ENCODE measurements at places on chromosomes 7 and 10. TPM values are rescaled to one million over a fixed set of nuclear protein-coding genes. Genes with fewer than 3 reads are reported as not detected.

DNA sequence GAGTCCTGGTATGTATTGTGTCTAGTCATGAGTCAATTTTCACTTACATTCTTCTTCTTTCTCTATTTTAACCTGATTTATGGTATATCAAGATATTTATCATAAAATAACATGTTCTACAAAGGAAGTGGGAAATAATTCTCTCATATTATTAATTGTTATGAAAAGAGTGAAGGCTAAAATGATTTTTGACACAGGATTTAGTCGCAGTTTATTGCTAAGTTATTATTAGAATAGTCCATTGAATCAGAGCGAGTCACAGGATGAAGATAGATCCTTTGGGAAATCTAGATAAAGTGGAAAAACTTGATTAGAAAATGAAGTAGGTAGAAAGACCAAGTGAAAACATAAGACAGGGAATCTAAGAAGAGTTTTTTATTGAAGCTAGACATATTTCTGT is 184.3 kb upstream of the DGKB start:
- H3K27ac ChIP-seq = no peak overlapping the region
- H3K36me3 ChIP-seq = no peaks in the 10 kb centered on the region
- H3K4me1 ChIP-seq = no peaks in the 10 kb centered on the region
- DNase-seq = no peak
- no peaks in the 10 kb centered on the region for H3K27me3 ChIP-seq
- no peak overlapping the region for H3K4me3 ChIP-seq

- H3K4me3 ChIP-seq = no peak overlapping the region
- no peaks in the 10 kb centered on the region for H3K4me1 ChIP-seq
- no peak for DNase-seq
- H3K36me3 ChIP-seq = no peaks in the 10 kb centered on the region
Observed at GRCh38 chr7:122467661-122468449, 163.3 kb upstream of the FEZF1 start.

DNA sequence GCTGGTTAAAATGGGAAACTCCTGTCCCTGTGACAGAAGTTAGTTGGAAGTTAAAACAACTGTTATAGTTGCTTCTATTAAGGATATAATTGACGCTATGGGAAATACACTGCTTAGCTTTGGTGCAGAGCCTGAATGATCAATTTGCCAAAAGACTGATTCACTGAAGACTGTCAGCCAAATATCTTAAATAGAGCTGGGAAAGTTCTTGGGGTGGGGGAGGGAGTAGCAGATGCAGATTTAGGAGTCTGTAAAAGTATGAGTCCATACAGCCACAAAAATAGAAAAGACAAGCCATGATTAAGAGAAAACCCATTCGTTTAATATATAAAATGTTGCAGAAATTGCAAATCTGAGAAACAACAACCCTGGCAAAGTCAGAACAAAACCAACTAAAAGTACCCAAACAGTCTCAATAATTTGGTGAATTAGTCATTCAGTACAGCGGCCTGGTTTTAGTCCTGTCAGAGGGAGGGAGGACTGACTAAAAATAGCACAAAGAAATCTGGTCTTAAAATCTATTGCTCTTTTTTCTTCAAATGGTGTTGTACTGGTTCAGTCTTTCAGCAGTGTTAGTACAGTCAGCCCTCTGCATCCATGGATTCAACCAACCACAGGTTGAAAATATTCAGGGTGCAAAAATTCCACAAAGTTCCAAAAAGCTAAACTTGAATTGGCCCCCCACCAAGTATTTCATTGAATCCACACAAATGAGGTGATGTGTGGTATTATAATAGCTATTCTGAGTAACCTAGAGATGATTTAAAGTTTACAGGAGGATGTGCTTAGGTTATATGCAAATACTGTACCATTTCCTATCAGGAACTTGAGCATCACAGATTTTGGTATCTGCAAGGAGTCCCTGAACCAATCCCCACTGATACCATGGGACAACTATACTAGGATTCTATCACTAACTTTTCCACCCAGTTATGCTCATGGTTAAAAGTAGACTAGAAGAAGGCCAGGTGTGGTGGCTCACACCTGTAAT is 30.0 kb downstream of the STK17A start:
- H3K4me1 ChIP-seq = no peaks in the 10 kb centered on the region
- H3K4me3 ChIP-seq = no peak overlapping the region
- H3K27me3 ChIP-seq = no peaks in the 10 kb centered on the region
- no peak overlapping the region for H3K27ac ChIP-seq

KLF14 gene
- not detected for total RNA-seq

GRCh38 chr10:84138478-84139125 is 707 bp upstream of the GHITM start:
- H3K4me1 ChIP-seq = no peaks in the 10 kb centered on the region
- no peak for DNase-seq
- peaks cover 17% of the 10 kb centered on the region for H3K36me3 ChIP-seq
- H3K4me3 ChIP-seq = peak overlapping the region; percentile 80

DNA sequence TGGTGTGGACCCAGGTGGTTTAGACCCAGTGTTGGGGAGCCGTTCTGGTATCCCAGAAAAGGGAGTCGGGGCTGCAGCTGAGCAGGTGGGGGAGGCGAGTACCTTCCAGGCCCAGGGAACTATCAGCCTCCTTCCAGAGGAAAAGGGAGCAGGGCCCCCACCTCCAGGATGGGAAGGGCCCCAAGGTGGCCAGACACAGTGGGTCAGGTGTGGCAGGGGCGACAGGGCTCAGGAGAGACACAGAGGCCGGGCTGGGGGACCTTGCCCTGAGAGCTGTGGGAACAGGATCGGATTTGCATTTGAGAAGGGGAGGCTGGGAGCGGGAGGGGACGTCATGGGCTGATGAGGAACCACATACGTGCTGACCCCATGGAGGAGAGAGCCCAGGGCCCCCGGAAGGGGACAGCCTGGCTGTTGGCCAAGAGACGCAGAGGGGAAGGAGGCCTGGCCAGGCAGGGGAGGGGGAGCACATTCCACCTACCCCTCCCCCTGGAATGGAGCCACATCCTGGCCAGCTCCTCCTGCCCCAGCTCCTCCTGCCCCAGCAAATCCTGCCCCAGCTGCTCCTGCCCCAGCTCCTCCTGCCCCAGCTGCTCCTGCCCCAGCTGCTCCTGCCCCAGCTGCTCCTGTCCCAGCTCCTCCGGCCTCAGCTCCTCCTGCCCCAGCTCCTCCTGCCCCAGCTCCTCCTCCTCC is 9.7 kb upstream of the TTYH3 start:
- peak; percentile 91 for DNase-seq
- no peaks in the 10 kb centered on the region for H3K27me3 ChIP-seq
- H3K36me3 ChIP-seq = no peaks in the 10 kb centered on the region
- H3K4me3 ChIP-seq = no peak overlapping the region

GRCh38 chr10:11097686-11098085 is 80.0 kb downstream of the CELF2 start:
- H3K4me1 ChIP-seq = peaks cover 10% of the 10 kb centered on the region
- DNase-seq = no peak
- no peak overlapping the region for H3K4me3 ChIP-seq
- no peaks in the 10 kb centered on the region for H3K27me3 ChIP-seq

Measured in endodermal cell (in vitro differentiated cells).